Activated T-helper 9 cell treated with anti-CD3 and anti-CD28 coated beads, Interleukin-2, amount 50 U/mL, for 16 hours (primary cell): ENCODE measurements at places on chromosomes 5 and 9.

DNA sequence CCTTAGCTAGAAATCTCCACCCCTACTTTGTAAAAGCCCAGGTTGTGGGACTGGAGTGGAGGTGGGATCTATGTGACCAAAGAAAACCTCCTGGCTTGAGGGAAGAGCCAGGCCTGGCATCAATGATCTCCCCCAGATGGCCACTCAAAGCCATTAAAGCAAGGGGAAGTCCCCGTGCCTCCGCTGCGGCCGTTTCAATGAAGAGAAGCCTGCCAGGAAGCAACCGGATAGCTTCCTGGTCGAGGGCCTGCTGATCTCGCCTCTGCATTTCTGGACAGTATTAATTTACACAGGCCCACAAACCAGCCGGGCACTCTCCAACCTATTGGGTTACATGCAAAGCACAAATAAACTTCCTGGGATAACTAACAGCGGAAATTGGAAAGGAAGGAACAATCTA lies 160.5 kb upstream of the MSX2 start:
- no peak for DNase-seq

- no peak for DNase-seq
These were observed 143.6 kb downstream of the LHFPL2 start for GRCh38 chr5:78504704-78505677.

DNA sequence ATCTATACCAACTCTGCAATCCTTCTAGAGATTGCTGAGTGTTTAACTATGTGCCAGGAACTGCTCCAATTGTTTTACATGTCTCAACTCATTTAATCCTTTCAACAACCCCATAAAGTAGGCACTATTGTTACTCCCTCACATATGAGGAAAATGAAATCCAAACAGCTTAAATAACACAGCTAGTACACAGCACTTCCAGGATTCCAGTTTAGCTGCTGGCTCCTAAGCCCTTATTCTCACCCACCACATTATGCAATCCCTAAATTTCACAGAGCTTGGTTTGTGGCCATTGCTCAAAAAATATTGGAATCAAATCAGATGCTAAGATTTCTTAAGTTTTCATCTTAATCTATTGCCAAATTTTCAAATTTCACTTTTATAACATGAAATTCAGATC lies 84.9 kb downstream of the PRELID2 start:
- DNase-seq: no peak

GRCh38 chr5:128213340-128213739 lies 129.8 kb downstream of the SLC12A2 start:
- DNase-seq: no peak

GRCh38 chr9:114180696-114181606 lies 25.6 kb downstream of the COL27A1 start:
- no peak for DNase-seq

DNA sequence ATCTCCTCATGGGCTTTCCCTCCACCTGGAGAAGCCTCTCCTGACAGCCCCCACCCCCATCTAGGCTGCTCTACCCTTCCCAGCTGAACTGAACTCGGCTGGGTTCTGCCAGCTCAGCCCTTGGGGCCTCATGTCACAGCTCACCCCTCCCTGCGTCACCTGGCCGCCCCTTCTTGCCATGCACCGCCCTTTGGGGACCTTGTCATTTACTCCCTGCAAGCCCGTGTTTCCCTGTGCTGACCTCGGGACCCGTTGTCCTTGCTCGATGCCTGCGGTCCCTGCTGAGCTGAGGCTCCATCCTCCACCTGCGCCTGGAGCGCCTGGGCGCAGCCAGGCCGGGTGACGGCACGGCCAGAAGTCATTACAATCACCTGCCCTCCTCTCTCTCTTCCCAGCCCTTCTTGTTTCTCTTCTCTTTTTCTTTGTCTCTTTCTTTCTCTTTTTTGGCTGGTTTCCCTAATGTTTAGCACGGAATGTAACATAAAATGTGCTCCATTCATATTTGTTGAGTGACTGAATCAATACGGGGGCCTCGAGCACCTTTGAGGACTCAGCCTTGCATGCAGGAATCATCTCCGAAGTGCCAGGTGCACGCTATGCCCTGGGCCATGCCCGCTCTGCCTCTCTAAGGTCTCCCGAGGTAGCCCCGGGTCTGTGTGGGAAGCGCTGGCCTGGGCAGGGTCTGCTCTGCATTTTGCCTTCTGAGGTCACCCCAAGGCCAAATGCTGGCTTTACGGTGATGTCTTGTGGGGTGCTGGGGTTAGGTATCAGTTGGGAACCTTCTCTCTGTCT lies 48.1 kb upstream of the COL5A1 start:
- DNase-seq: no peak

DNA sequence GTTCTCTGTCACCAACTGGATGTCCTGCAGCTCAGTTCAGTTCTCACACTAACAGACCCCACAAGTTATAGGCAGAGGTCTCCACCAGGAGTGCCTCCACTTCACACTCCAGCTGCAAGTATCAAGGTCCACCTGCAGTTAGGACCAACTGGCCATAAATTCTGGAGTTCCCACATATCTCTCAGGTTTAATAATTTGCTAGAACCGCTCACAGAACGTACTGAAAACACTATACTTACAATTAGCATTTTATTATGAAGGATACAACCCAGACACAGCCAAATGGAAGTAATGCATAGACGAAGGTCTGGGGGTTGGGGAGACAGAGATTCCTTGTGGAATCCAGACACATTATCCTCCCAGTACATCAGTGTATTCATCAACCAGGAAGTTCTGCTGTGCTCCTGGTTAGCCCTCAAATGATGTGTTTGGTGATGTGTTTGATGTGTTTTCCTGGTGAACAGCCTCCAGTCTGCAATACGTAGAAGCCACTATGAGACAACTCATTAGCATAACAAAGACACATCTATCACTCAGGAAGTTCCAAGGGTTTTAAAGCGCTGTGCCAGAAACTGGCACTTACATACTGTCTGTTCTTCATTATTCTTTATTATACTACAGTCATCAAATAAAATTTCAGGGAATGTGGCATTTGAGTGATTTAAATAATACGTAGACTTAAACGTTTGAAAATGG lies 25.4 kb downstream of the OGN start:
- DNase-seq: no peak
